ENCODE measurements at places on chromosomes 3 and 15. TPM values are rescaled to one million over a fixed set of nuclear protein-coding genes. Genes with fewer than 3 reads are reported as not detected.

- no peak for DNase-seq
These were observed 235.3 kb downstream of the C3orf38 start for GRCh38 chr3:88385090-88385489.

- no peak for DNase-seq
These were observed 800 bp upstream of the TARS3 start for GRCh38 chr15:101725073-101725472.

Gene FGF12
- 1.3 TPM for total RNA-seq

GRCh38 chr15:76753131-76753530 is 152.0 kb downstream of the SCAPER start:
- DNase-seq, result no peak

Gene ECE2
- not detected for total RNA-seq

Gene PRRT3
- total RNA-seq, result 8.2 TPM

GRCh38 chr3:37243820-37244748 is 69.7 kb upstream of the LRRFIP2 start:
- DNase-seq, result peak; percentile 64

DNA sequence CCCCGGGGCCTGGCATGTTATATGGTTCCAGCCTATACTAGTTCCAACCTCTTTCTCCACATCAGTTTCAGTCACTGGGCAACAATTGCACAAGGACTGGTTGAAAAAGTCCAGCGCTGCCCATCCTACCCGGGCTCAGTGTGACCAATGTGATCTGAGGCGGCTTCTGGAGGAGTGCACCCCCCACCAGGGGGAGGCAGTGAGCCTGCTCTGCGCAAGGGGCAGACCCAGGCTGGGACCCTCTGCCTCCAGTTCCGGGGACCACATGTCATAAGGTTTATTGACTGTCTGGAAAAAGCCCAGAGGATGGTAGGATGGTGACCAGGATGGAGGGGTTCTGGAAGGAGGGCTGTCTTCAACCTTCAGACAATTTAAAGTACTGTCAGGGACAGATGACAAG is 25.6 kb upstream of the NR2E3 start:
- no peak for DNase-seq

DNA sequence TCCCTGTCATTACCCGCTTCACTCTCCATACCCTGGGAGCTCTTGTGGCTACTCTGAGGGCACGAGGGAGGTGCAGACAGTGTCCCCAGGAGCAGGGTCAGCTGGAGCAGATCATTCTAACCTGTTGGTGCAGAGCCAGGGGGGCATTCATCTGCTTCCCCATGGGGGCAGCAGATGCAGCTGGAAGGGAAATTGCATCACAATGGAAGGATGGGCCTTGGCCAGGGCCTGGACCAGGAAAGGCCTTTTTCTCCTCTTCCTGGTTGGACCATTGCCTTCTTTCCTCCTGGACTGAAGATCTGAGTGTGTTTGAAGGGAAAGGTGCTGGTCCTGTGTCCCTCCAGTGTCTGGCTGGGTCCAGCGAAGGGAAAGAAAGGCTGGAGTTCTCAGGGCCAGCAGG is 55.7 kb downstream of the EPHB1 start:
- DNase-seq, result peak; percentile 22

Gene CLEC3B
- total RNA-seq, result 63.4 TPM

GRCh38 chr3:45909542-45909941 is 23.2 kb downstream of the CCR9 start:
- DNase-seq, result no peak

Gene TBC1D2B
- 60.3 TPM for total RNA-seq

DNA sequence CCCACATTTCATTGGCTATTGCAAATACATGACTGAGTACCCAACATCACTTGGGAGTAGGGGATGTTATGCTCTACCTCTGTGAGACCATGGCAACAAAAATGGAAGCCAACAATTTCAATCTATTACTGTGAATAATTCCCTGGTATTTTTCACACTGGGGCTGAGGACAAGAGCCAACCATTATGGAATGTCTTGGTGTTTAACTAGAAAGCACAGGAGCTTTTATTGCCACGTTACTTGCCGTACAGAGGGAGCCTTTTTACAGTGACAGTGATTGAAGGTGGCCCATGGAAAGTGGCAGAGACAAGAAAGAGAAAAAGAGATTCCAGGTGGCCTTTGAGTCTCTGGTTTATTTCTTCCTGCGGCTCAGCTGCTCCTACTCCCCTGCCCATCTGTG is 105.7 kb upstream of the TBC1D5 start:
- DNase-seq, result no peak

Gene DUOXA2
- total RNA-seq, result not detected

- DNase-seq, result no peak
These were observed 32.4 kb downstream of the MEGF11 start for GRCh38 chr15:66221126-66221525.
